GM23248 (cell line): ENCODE measurements at places on chromosomes 5 and 9.

- no peak for DNase-seq
Observed at GRCh38 chr9:133454943-133455673, 4.7 kb upstream of the CACFD1 start.

DNA sequence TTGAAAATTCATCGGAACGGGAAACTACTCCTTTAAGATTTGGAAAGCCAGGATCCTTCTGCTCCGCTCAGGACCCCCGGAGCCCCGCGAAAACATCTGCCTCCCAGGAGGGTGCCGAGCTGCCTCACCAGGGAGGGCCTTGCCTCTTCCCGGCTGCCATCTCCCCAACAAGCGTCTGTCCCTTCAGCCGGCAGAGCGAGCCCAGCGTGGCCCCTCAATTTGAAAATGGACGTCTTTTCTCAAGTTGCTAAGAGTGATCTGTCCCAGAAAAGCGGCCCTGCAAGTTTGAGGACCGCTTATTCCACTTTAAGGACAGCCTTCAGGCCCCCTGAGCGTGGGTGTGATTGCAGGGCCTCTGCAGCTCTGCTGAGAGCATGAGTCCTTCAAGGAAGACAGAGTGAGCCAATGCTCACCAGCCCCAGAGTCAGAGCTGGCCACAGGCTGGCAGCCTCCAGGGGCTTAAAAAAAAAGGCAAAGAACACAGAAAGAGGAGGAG lies 101.3 kb downstream of the PHF2 start:
- no peak for DNase-seq

DNA sequence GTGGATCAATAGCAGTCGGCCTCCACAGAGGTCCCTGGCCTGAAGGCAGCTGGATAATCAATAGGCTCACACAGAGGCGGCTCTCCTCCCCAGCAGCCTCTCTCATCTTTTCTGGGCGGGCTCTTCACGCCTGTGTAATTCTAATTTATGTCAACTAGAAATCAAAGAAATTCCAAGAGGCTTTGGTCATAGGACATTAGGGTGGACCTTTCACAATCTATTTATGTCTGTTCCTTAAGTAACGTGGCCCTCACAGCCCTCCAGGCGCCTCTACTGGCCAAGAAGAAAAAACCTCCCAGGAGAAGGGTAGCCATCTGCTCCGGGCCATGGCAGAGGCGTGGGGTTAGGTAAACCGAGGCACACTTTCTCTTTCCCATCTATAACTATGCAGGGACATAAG lies 205.1 kb upstream of the EFNA5 start:
- DNase-seq = peak; percentile 86

DNA sequence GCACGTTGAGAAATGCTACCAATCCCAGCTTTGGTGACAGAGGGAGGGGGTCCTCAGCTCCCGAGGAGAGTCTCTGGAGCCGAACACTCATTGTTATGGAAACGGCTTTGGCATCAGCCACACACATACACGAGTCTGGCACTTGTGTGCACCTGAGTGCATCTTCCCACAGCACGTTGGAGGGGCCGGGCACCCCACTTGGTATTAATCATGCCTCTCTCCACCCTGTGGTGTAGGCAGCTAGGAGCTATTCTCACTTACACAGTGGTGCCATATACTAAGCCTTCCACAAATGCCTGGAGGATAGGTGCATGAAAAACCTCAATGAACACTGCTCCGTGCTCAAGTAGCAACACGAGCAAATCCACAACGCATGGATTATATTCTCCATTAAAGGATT lies 133.9 kb upstream of the PANK3 start:
- DNase-seq = peak; percentile 4

- peak; percentile 95 for DNase-seq
Observed at GRCh38 chr5:72816284-72817075, at the start of gene TNPO1. TNPO1 (plus strand) TSS chr5:72816661; CDS start chr5:72816738, 77 bp downstream.

DNA sequence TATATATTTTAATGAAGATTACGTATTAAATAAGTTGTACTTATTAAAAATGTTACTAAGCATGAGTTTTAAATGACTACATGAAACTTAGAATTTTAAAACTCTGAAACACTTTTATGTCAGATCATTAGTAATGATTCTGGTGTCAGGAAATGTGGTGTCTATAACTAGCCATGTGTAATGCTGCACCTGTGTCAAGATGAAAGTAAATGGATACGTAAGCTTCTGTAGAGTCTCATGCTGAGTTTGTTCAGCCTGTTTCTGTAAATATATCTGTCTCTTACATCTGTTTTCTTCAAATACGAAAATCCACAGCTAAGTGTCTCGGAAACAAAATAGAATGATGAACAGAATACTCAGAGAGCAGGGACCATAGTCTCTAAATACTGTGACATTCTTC lies 278.0 kb upstream of the SMC2 start:
- no peak for DNase-seq

GRCh38 chr5:96079075-96079474 lies 117.4 kb upstream of the ELL2 start:
- DNase-seq = peak; percentile 92

DNA sequence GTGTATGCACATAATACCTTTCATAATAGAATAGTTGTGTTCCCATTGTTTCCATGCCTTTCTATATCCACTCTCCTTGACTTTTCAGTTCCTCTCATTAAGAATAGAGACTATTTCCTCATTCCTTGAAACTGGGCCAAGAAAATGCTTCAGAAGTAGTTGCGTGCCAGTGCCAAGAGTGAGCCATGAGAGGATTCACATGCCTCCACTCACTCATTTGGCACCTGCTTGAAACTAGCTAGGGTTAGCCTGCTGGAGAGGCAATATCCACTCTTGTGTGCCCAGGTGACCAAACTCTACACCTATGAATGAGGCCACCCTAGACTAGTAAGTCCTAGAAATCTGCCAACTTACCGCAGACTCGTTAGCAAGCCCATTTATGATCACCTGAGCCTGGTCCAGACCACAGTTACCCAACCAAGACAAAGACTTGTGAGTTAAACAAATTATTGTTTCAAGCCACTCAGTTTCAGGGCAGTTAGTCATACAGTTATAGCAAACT lies 276.3 kb downstream of the EPB41L4A start:
- peak; percentile 83 for DNase-seq

DNA sequence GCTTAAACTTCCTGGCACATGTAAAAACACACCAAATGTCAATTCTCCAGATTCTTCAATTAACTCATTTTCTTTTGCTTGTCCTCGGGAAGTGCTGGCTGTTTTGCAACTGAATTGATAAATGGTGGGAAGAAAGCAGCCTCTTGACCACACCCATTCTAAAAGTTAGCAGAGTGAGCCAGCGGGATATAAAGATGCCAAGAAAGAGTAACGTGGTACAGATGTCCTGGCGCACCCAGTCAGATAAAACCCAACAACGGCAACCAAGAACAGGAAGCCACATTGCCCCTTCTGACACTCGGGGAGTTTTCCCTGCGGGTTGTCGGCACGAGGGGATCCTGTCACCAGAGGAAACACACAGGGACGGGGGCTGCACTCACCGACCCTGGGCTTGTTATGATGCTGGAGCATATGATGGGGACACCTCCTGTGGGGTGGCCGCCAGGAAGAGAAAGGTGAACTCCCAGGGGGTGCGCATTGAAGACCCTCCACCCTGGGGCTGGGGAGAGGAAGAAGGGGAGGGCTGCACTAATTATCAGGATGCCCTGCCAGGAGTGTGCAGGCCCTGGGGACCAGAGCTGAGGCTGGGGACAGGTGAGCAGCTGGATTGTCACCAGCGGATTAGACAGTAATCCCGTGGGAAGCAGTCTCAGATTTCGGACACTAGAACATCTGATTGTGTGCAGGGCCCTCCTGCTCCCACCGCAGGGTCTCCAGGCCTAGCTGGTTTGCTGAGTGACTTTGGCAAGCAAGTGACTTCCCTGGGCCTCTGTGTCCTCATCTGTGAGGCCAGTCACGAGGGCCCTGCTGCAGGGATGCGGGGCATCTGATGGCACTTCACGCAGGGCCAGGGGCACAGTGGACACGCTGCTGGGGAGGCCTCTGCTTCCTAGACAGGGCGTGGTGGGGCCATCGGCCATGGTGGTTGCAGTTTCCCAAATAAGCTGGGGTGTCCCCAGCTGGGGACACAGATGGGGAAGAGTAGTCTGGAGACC lies 59.2 kb downstream of the CRB2 start:
- peak; percentile 48 for DNase-seq

- DNase-seq = no peak
Observed at GRCh38 chr5:75536694-75537360, 25.1 kb downstream of the POLK start.

DNA sequence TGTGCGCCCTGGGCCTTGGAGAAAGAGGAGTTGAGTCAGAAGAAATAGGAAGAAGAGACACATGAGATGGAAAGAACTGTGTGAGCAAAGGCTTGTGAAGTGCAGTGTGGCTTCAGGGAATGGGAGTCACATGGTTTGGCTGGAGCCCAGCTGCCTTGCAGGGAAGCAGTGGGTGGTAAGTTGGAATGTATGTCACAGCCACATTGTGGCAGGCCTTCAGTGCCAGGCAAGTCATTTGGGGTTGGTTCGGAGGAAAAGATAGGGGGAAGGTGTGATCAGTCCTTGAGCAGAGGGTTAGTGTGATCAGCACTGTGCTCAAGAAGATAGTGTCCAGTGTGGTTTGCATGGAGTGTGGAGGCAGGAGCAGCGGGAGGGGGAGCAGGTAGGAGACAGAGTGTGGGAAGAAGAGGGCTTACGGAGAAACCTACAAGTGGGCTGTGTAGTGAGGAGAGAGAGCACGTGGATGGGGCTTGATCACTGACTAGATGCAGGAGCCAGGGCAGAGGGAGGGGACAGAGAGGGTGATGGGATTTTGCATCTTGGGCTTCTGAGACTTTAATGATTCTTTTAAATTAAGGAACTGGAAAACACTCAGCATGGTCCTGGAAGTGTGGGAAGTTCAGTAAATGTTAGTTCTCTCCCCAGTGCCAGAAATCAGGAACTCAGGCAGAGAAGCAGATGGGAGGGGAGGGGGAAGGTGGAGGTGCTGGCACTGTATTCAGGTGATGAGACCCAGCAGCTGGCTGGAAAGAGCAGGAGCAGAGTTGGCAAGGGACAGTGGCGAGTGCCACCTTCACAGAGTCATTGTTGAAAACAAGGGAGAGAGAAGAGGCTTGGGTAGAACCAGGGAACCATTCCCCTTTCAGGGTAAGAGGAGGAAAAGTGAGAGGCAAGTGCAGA lies 46.6 kb downstream of the ARHGAP26 start:
- DNase-seq = peak; percentile 79

DNA sequence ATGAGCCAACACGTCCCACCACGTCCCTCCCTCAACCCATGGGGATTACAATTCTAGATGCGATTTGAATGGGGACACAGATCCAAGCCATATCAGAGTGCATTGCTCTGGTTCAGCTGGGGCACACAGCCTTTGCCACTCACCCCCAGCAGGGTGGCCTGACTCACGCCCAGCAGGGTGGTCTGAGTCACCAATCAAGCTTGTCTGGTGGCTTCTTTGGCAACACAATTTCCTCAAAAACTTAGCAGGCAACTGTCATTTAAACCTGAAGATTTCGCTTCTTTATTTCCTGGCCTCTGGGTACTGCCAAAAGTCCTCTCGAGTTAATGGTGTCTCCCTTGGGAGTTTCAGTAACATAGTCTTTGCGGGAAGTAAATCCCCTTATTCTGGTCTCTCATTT lies 16.3 kb upstream of the SEMA5A start:
- DNase-seq = peak; percentile 67

DNA sequence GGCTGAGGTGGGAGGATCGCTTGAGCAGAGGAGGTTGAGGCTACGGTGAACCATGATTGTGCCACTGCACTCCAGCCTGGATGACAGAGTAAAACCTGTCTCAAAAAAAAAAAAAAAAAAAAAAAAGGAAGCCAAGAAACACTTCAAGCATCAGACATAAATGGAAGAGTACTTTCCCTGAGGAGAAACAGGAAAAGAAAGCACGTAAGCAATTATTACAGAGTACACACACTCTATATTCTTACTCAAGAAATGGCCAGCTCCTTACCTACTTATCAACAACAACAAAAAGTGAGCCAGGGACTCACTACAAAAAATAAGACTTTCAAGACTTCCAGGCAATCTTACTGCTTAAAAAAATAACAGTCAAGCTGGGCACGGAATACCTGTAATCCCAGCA lies 21.8 kb downstream of the ZFR start:
- DNase-seq = no peak

- DNase-seq = peak; percentile 90
Observed at GRCh38 chr5:125140855-125141254, 394.4 kb upstream of the ZNF608 start.

DNA sequence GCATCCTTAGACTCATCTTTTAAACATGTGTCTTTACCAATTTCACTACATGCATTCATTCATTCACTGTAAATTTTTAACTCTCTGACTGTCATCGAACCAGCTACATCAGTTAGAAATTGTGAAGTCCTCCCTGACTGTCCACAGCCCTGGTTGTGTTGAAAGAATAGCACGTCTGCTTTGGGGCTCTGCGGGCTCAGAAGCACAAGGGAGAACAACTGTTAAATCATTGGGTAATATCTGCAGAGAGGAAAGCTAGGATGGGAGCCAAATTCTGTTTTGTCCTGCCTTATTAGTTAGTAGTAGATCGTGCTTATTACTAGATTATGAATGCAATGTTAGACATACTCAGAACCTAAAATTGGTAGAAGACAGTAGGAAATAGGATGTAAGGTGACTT lies 26.3 kb upstream of the FAM120AOS start:
- peak; percentile 47 for DNase-seq
